ENCODE measurements at places on chromosomes 2 and 18.

DNA sequence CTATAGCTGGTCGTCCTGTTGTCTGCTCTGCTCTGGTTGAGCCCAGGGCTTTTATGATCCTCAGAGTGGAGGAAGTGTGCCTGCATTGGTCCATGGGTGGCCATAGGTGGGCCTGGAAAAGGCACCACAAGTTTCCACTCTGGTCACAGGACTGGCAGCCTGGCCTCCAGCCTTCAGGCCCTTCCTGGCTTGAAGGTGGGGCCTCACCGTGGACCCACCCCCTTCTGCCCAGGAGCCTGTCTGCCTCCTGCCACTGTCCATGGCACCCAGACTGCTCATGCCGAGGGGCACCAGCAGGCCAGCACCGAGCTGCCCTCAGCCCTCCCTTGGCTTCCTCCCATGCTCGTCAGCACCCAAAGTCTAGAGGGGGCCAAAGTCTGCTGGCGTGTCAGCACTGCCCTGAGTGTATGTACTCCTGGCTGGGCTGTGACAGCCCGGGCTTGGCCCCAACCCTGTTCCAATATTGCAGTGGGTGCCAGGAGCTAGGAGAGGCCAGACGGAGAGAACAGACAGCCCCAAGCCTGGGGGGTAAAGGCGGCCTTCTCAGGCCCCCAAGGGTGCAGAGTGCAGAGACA is 529.4 kb downstream of the DCC start:
- H3K27me3 ChIP-seq, result no peaks in the 10 kb centered on the region
- no peaks in the 10 kb centered on the region for H3K4me1 ChIP-seq
- no peak overlapping the region for H3K27ac ChIP-seq
- no peak overlapping the region for H3K4me3 ChIP-seq

- no peak overlapping the region for H3K27ac ChIP-seq
- no peaks in the 10 kb centered on the region for H3K36me3 ChIP-seq
- DNase-seq, result no peak
Observed at GRCh38 chr18:78448106-78448505, 531.5 kb upstream of the SALL3 start.

- H3K36me3 ChIP-seq, result no peaks in the 10 kb centered on the region
- no peak overlapping the region for H3K4me3 ChIP-seq
- H3K27me3 ChIP-seq, result no peaks in the 10 kb centered on the region
- no peaks in the 10 kb centered on the region for H3K4me1 ChIP-seq
- H3K27ac ChIP-seq, result no peak overlapping the region
Observed at GRCh38 chr18:79354350-79354749, 41.4 kb upstream of the NFATC1 start.

- no peaks in the 10 kb centered on the region for H3K27me3 ChIP-seq
- H3K27ac ChIP-seq, result no peak overlapping the region
- DNase-seq, result no peak
- H3K36me3 ChIP-seq, result no peaks in the 10 kb centered on the region
- no peaks in the 10 kb centered on the region for H3K4me1 ChIP-seq
- no peak overlapping the region for H3K4me3 ChIP-seq
Observed at GRCh38 chr2:170369894-170370293, 191.9 kb downstream of the MYO3B start.

Measured in Peyer's patch (tissue), 4 donors.